ENCODE measurements at places on chromosomes 12 and 14.
A peak's percentile ranks its signal among the peaks of the same experiment; 100 is the strongest.

GRCh38 chr14:88470542-88471440 lies 84.0 kb downstream of the PTPN21 start:
- DNase-seq, result no peak

- no peak for DNase-seq
These were observed 1.4 kb upstream of the PRIM1 start for GRCh38 chr12:56753566-56753965.

GRCh38 chr14:68564191-68564825 lies 228.6 kb downstream of the ZFP36L1 start:
- no peak for DNase-seq

GRCh38 chr12:48696626-48697025 lies 14.6 kb upstream of the KANSL2 start:
- DNase-seq, result no peak

GRCh38 chr12:17304503-17305347 lies 698.8 kb upstream of the LMO3 start:
- no peak for DNase-seq

- DNase-seq, result no peak
These were observed 261.9 kb downstream of the RAD51B start for GRCh38 chr14:68081489-68081888.

GRCh38 chr14:72685456-72685855 lies 208.4 kb downstream of the DPF3 start:
- DNase-seq, result no peak

DNA sequence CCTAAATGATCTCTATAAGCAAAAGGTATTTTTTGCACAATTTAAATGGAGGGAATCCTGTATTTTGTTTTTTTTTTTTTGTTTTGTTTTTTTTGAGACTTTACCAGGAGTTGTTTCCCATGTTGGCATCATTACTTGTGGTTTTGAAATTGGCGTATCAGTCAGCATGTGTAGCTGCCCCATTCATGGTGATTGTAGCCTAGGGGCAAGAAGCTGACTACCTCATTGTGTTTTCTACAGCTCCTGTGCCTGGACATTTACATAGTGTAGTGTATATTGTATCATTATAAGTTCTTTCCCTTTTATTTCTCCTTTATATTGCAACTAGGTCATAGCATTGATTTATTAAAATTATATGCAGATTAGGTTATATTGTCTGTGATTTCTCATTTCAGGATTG lies 24.5 kb downstream of the SAMD4A start:
- no peak for DNase-seq

DNA sequence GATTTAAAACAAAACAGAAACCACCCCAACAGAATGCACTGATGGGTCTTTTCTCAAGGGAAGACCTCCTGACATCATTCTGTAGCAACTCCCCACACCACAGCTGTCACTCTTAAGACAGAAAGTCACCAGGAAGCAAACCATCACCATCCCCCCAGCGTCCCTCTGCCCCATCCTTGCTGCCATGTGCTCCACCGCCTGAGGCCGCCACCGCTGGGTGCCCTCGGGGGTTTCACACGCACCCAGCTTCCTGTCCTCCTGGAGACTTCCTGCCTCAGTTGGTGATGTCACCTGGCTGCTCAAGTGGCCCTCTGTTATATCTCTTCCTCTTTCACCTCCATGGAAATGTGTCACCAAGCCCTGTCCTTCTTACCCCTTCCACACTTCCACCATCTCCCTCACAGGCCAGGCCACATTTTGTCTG lies 71.4 kb upstream of the GPR68 start:
- peak; percentile 91 for DNase-seq

DNA sequence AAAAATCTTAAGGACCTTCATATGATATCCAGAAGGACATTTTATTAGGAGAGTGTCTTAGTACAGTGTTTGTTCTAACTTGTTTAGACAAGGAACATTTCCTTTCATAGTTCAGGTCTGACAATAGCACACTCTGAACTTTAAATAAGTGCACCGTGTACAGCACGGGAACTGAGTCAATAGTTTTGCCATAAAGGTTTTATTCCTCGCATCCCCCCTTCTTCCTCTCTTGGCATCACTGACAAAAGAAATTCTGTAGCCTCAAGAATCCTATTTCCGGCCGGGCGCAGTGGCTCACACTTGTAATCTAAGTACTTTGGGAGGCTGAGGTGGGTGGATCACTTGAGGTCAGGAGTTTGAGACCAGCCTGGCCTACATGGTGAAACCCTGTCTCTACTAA lies 58.3 kb downstream of the TMCC3 start:
- DNase-seq, result no peak

DNA sequence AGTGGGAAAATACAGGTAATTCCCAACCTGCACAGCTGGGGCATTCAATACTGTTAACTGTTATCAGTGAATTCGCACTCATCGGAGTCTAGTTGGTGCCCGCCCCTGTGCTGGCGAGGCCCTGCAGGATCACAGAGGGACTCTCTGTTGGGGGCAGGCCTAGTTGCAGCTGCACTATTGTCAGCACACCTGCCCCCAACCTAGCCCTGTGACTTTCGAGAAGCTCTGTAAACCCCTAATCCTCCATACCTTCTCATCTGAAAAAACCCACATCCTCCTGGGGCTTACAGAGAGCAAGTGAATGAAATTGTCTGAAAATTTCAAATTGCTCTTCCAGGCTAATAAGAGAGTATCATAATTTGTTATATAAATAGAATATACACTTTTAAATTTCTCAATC lies 132.2 kb upstream of the NUDT4 start:
- DNase-seq, result peak; percentile 68

DNA sequence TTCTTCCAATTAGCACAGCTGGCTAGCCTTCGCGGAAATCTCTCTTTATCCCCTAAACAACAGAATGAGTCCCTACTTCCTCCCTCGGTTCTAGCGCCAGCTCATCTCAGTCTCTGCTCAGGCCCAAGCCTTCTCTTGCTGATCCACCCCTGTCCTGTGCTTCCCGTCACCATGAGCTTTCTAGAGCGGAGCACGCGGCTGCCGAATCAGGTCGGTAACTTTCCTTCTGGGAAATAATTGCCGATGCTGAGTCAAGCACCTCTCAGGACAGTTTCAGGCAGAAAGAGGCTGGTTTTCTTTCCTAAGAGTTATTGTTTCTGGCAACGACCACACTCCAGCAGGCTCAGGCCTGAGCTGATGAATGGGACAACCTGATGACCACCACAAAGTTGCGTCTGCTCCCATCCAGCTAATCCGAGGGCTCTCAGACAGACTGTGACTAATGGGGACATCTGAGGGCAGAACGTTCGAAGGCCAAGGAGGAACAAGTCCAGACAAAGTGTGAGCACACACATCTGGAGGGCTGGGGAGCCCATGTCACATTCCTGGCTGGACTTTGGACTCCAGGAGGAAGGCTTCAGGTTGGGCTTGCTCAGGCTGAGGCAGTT lies 13.6 kb upstream of the GPR68 start:
- no peak for DNase-seq

DNA sequence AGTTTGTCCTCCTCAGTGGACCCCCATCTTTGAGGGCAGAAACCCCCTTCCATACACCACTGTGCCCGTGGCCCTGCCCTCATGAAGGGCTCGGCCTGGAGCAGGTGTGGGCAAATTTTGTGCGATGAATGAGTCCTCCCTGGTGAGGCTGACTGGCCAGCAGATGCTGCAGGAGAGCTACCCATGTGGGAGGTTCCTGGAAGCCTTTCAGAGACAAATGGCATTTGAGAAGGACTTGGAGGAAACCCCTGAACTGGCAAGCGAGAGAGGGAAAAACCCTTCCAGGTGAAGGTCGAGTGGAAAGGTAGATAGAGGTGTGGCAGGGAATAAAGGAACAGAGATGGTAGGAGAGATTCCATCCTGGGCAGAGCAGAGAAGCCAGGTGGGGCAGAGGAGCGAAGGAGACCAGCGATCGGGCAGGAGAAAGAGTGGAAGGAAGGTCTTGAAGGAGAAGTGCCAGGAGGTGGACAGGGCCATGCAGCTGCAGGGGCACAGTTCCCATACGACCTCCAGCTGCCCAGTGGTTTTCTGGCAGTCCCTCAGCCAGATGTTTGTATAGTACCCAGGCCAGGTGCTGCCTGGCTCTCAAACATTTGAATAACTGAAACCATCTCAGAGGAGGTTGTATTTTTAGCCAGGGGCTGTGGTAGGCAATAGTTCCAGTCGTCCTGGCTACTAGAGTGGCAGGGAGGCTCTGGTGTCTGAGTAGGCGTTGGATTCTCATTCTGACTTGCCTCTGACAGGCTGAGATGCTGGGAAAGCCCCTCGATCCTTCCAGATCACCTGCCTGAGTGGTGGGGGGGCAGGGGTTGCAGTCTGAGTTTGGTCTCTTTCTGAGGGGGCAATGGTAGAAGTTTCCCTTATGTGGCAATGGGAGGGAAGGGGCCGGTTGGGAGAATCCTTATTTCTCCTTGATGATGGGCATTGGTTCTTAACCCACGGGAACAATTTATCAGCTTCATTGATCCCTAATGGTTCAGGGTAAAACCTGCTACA lies 40.1 kb downstream of the FBXL14 start:
- peak; percentile 73 for DNase-seq

GRCh38 chr14:30227876-30228275 lies 300.2 kb upstream of the PRKD1 start:
- DNase-seq, result no peak

DNA sequence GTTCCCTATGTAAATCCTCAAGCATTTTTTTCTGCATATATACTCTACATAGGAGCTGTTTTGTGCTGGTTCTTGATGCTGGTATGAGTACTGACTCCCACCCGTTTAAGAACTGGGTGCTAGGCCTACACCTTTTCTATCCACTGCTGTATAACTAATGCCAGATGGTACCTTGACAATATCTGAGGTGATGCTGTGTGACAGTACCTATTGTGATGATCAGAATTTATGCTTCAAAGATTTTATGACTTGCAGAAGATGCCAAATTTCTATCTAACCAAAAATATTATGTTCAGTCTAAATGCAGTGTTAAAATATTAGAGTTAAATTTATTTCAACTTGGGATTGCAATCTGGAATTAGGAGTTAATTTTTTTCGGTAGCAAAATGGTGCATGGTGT lies 272.3 kb upstream of the NOVA1 start:
- DNase-seq, result no peak

- DNase-seq, result no peak
These were observed 70.6 kb upstream of the DYNC1H1 start for GRCh38 chr14:101893759-101894158.

- DNase-seq, result no peak
These were observed 91.0 kb downstream of the RBM19 start for GRCh38 chr12:113874999-113875561.

DNA sequence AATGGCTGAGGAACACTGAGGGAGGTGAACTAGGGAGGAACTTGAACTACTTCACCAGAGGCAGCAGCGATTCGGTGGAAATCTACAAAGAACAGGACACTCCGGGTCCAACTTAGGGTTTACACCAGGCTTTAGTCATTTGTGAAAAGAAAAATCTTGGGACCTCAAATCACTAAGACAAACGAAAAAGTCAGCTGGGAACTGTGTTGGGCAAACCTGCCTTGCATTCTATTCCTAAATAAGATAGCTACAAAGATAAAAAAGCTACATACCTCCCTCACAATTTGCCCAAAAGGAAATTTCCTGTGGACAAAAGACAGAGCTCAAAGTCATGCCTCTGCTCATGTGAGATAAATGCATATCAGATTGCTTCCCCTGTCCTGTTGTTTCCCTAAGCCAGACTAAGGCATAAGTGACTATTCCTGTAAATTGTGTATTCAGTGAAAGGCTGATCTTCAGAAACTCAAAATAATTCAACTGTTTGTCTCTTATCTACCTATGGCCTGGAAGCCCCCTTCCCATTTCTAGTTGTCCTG lies 106.6 kb downstream of the APAF1 start:
- DNase-seq, result no peak

GRCh38 chr12:46219877-46220655 lies 48.8 kb downstream of the SLC38A1 start:
- DNase-seq, result peak; percentile 68

DNA sequence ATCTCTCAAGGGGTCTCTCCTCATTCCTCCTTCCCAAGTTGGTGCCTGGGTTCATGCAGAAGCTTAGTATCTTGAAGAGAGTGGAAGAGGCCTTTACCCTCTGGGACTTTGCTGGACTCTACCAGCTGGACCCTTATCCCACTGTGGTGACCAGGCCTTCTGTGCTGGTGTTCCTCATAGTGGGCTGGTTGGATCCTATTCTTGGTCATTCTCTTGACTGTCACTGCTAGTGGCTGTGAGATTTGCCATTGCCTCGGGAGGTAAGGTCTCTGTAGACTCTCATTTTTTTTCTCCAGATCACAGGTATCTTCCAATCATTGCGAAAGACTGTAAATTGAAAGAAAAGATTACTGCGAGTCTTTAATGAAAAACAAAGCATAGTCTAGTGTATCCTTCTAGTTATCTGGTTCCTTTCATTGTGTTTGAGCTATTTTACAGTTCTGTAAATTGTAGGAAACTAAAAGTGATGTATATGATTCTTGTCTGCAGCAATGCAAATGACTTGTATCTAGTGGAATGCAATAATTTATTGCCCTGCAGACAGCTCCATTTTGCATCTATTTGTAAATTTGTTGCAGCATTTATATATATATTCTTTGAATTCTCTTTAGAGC lies 217.9 kb downstream of the AEBP2 start:
- DNase-seq, result no peak

- no peak for DNase-seq
These were observed 115.1 kb downstream of the TTC7B start for GRCh38 chr14:90700933-90701776.

- DNase-seq, result peak; percentile 8
These were observed 412 bp upstream of the TEP1 start for GRCh38 chr14:20413744-20414082.

- DNase-seq, result no peak
These were observed 38.7 kb downstream of the PPHLN1 start for GRCh38 chr12:42364692-42365091.

- no peak for DNase-seq
These were observed 177.0 kb upstream of the PRMT8 start for GRCh38 chr12:3313675-3314663.

- no peak for DNase-seq
These were observed 37.2 kb upstream of the FBRSL1 start for GRCh38 chr12:132452596-132453350.

- no peak for DNase-seq
These were observed 16.0 kb upstream of the ASPG start for GRCh38 chr14:104069541-104069940.

GRCh38 chr12:38374751-38375150 lies 58.2 kb downstream of the ALG10B start:
- no peak for DNase-seq

DNA sequence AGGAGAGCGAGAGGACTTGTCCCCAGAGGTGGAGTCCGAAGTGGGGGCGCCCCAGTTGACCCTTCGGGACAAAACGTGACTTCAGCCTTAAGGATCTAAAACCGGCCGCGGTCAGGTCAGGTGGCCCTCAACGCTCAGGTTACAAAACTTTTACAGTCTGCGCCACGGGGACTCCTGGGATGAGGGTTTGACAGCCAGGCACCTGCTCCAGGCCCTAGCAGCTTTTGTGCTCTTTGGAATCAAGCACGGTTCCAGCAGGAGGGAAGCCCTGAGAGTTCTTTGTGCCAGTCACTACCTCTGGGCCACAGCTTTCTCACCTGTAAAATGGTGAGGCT lies 337 bp downstream of the ZC2HC1C start:
- DNase-seq, result no peak

DNA sequence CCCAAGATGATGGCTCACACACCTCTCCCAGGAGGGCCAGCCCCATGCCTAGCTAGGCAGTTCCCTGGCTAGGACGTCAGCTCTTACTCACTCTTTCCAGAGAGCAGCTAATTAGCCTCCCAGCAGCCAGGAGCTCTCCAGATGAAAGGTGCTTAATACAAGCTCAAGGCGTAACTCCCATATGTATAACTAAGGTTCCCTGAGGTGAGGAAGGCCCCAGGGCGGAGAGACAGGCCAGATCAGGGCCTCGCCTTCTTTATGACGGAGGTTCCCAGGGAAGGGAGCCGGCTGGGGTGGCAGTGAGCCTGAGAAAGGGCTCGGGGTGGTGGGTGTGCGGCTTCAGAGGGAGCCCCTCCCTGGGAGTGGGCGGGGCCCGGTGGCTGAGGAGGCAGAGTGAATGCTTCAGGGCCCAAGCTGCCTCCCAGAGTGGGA lies 26.4 kb upstream of the ZFP36L1 start:
- peak; percentile 71 for DNase-seq

Data from activated naive CD8-positive, alpha-beta T cell treated with anti-CD3 and anti-CD28 coated beads for 36 hours (primary cell).